ENCODE measurements at places on chromosomes 3 and 15. TPM values are rescaled to one million over a fixed set of nuclear protein-coding genes. Genes with fewer than 3 reads are reported as not detected.

- no peaks in the 10 kb centered on the region for H3K36me3 ChIP-seq
- no peak overlapping the region for H3K4me3 ChIP-seq
- H3K27me3 ChIP-seq: no peaks in the 10 kb centered on the region
- H3K4me1 ChIP-seq: no peaks in the 10 kb centered on the region
Measured at GRCh38 chr15:60970246-60971170, 258.6 kb downstream of the RORA start.

GRCh38 chr3:189092547-189092946 lies 79.2 kb upstream of the TPRG1 start:
- H3K27ac ChIP-seq: no peak overlapping the region
- H3K27me3 ChIP-seq: no peaks in the 10 kb centered on the region
- no peak for DNase-seq

Gene ZNF80
- not detected for total RNA-seq

Gene C3orf20
- total RNA-seq: not detected

- H3K36me3 ChIP-seq: no peaks in the 10 kb centered on the region
- H3K27me3 ChIP-seq: no peaks in the 10 kb centered on the region
- no peaks in the 10 kb centered on the region for H3K4me1 ChIP-seq
- H3K27ac ChIP-seq: no peak overlapping the region
Measured at GRCh38 chr3:112642912-112643506, 2.1 kb upstream of the CCDC80 start.

- no peaks in the 10 kb centered on the region for H3K27me3 ChIP-seq
- H3K36me3 ChIP-seq: no peaks in the 10 kb centered on the region
- H3K27ac ChIP-seq: no peak overlapping the region
- H3K4me1 ChIP-seq: no peaks in the 10 kb centered on the region
- no peak for DNase-seq
Measured at GRCh38 chr15:35321926-35322325, 224.0 kb downstream of the DPH6 start.

GRCh38 chr15:39365161-39365560 lies 215.7 kb upstream of the THBS1 start:
- H3K27me3 ChIP-seq: no peaks in the 10 kb centered on the region
- no peaks in the 10 kb centered on the region for H3K4me1 ChIP-seq
- no peak overlapping the region for H3K4me3 ChIP-seq
- DNase-seq: no peak
- H3K27ac ChIP-seq: no peak overlapping the region

DNA sequence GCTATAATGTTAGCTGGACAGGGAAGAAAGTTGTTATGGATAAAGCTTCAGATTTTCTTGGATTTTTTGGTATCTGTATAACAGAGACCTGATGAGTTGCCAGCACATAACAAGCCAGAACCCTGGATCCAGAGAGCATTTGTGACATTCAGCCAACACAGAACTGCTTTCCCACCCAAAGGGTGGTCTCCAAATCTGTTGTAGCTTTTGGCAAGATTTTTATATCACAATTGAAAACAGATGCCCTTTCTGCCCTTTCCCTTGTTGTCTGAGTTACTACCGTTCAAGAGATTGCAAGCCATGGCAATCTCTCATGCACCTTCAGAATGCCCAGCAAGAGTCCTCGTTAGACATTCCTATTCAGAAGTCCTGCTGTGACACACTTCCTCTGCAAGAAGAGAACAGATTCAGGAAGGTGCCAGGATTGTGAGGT lies 107.6 kb upstream of the FGF7 start:
- no peak for DNase-seq
- H3K27me3 ChIP-seq: no peaks in the 10 kb centered on the region
- peaks cover 29% of the 10 kb centered on the region for H3K36me3 ChIP-seq

Gene CD96
- 0.84 TPM for total RNA-seq

GRCh38 chr15:83292317-83292716 lies 7.9 kb upstream of the BNC1 start:
- H3K4me1 ChIP-seq: no peaks in the 10 kb centered on the region
- no peaks in the 10 kb centered on the region for H3K27me3 ChIP-seq
- H3K27ac ChIP-seq: no peak overlapping the region
- DNase-seq: no peak
- no peak overlapping the region for H3K4me3 ChIP-seq

DNA sequence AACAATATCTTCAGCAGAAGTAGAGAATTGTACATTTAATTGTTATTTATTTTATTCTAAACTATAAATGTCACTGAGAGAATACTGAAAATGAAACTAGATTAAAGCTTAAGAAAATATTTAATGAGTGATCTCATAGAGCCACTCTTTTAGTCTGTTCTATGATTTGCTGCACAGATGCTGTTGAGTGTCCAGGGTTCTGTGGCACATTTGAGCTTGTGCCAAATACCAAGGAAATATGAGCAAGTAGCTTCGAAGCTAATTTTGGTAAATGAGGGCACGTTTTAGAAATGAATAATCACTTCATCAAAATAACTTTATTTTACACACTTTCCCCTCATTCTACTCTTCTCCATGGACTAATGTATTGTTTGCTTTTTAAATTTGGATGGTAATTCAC lies 53.6 kb upstream of the THRB start:
- H3K4me1 ChIP-seq: no peaks in the 10 kb centered on the region
- no peak overlapping the region for H3K27ac ChIP-seq
- no peak overlapping the region for H3K4me3 ChIP-seq
- no peaks in the 10 kb centered on the region for H3K27me3 ChIP-seq
- no peak for DNase-seq
- H3K36me3 ChIP-seq: no peaks in the 10 kb centered on the region

DNA sequence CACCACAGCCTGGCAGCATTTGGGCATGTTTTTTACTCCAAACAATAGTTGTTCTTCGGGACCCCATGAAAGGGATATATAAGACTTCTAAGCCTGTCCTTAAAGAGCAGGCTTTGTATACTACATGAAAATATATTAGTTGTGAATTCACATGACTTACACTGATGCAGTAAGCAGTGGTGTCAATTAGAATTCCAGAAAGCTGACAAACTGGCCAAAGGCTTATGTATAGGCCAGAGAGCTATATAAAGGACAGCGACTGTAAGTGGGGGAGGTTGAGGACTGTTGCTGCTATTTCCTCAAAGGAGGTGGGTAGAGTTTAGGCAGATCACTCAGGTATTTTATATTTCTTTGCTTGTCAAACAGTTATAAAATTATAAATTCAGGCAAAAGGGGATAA lies 24.8 kb downstream of the KPNA4 start:
- H3K4me1 ChIP-seq: peaks cover 3% of the 10 kb centered on the region
- H3K4me3 ChIP-seq: no peak overlapping the region
- no peaks in the 10 kb centered on the region for H3K27me3 ChIP-seq
- H3K36me3 ChIP-seq: no peaks in the 10 kb centered on the region
- H3K27ac ChIP-seq: no peak overlapping the region

Gene FILIP1L
- 27.4 TPM for total RNA-seq

DNA sequence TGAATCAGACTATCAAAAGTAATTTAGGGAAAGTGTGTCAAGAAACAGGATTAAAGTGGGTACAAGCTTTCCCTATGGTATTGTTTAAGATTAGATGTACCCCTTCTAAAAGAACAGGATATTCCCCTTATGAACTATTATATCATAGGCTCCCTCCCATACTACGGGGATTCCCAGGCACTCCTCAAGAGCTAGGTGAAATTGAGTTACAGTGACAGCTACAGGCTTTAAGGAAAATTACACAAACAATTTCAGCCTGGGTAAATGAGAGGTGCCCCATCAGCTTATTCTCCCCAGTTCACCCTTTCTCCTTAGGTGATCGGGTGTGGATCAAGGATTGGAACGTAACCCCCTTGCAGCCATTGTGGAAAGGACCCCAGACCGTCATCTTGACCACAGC lies 240.8 kb upstream of the CNTN6 start:
- DNase-seq: no peak
- no peaks in the 10 kb centered on the region for H3K4me1 ChIP-seq
- H3K27ac ChIP-seq: no peak overlapping the region
- no peaks in the 10 kb centered on the region for H3K27me3 ChIP-seq
- no peak overlapping the region for H3K4me3 ChIP-seq

DNA sequence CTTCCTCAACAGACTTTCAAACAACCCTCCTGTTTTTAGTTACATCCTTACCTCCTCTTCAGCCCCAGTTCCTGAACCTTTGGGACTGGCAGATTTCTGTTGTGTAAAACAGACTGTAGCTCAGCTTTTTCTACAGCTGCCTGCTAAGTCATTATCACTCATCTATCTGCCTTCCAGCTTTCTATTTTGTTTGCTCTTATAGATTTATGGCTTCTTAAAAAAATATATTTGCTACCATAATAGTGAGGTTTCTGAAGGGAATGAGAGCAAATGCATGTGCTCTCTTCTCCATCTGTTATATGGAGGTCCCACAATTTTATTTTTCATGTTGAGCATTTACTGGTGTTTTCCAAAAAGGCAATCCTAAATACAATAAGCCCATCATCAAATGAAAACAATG lies 18.2 kb upstream of the GJD2 start:
- no peak overlapping the region for H3K27ac ChIP-seq
- DNase-seq: no peak
- H3K4me3 ChIP-seq: no peak overlapping the region
- H3K4me1 ChIP-seq: no peaks in the 10 kb centered on the region

Gene KLF15
- 234 TPM for total RNA-seq

Gene SH3GL3
- total RNA-seq: 3.7 TPM

- H3K4me1 ChIP-seq: no peaks in the 10 kb centered on the region
- H3K4me3 ChIP-seq: no peak overlapping the region
- no peak for DNase-seq
- no peak overlapping the region for H3K27ac ChIP-seq
- H3K36me3 ChIP-seq: no peaks in the 10 kb centered on the region
Measured at GRCh38 chr3:34183114-34183513, 384.7 kb downstream of the PDCD6IP start.

- peaks cover 3% of the 10 kb centered on the region for H3K4me1 ChIP-seq
- no peak overlapping the region for H3K27ac ChIP-seq
- no peak for DNase-seq
- no peaks in the 10 kb centered on the region for H3K27me3 ChIP-seq
- H3K36me3 ChIP-seq: no peaks in the 10 kb centered on the region
- no peak overlapping the region for H3K4me3 ChIP-seq
Measured at GRCh38 chr15:82530006-82530405, 10.3 kb downstream of the RPS17 start.

DNA sequence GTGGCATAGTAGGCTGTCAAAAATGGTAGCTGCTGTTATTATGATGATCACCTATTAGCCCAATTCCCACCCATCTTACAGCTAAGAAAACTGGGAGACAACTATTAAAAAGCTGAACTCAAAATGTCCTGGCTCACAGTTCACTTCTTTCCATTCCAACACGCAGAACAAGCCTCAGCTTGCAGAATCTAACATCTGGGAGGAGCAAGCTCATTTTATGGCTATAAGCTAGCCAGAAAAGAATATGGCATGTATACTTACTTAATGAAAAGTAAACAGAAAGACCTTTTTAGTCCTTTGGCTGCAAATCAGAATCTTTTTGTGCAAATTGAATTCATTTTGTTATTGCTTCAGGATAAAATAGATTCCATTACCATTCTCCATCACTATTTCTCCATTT lies 34.8 kb upstream of the CFAP20DC start:
- DNase-seq: no peak
- no peaks in the 10 kb centered on the region for H3K4me1 ChIP-seq
- H3K4me3 ChIP-seq: no peak overlapping the region
- H3K27me3 ChIP-seq: no peaks in the 10 kb centered on the region
- H3K27ac ChIP-seq: no peak overlapping the region

DNA sequence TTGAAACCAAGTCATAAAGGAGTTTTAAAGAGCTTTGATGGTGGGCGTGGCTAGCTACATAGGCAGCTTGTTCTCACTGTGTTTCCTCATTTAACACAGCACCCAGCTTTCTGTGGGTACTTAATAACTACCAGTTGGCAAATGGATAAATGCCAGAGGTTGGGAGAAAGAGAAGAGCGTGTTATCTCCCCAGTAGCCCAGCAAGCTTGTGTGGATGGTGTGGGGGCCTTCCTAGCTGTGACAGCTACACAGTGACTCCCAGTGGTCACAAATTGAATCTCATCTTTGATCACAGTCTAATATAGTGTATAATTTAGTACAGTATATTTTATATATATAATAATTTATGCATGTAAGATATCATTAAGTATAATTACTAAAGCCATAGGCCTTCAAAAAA lies 984.1 kb downstream of the EPHA3 start:
- no peaks in the 10 kb centered on the region for H3K36me3 ChIP-seq
- peak overlapping the region; percentile 1 for H3K27ac ChIP-seq
- no peaks in the 10 kb centered on the region for H3K27me3 ChIP-seq
- no peak overlapping the region for H3K4me3 ChIP-seq
- DNase-seq: peak; percentile 14
